Stimulated activated CD4-positive, alpha-beta T cell treated with anti-CD3 and anti-CD28 coated beads, TNF-alpha, amount 100 ng/mL, for 24 hours (primary cell): ENCODE measurements at places on chromosomes 1 and 21.

DNA sequence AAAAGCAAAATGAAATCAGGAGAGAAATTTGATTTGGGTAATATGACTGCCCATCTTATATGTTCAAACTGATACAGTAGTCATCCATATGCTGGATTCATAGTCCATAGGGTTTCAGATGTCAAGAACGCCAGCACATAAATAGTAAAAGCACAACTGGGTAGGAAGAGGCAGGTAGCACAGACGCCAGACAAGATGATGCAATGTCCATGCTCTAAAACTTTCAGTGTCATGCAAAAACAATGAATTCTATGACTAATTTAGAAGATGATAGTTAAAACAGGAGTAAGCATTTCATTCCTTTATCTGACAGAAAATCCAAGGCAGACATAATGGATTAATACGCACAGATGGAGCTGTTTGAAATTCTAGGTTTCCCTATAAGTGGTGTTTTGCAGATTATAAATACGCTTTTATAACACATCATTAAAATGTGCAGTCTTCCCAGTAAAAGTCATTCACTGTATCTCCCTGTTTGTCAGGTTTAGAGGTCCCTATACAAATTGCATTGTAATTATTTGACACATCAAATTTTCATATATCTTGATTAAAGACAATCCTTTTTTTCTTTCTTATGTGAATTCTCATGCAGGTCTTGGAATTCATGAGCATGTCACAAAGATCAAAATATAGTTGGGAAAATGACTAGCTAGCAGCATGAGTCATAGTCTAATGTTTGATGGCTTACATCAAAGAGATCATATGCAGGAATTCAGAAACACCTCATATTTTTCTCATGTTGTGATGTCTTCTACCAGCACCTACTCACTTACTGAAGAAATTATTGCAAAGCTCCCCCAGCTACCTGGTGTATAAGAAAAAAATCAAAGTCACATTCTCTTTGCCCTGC, 139.9 kb downstream of the DSCAM start:
- no peak for DNase-seq

DNA sequence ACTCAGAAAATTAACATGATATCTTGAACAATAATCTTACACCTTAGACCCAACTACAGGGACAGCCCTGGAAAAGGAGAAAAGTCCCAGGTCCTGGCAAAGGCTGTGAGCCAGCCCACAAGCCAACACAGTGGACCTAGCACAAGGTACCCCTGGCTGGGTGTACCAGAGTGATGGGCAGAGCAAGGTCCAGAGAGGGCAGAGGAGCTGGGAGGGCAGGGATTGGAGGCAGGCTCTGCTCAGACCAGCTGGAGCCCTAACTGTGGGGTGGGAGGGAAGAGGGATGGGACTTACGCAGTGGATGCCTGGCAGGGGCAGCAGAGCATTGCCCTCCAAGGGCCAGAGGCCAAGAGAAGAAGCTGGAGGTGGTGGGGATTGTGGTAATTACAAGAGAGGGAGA, 101.6 kb downstream of the KCND3 start:
- no peak for DNase-seq

DNA sequence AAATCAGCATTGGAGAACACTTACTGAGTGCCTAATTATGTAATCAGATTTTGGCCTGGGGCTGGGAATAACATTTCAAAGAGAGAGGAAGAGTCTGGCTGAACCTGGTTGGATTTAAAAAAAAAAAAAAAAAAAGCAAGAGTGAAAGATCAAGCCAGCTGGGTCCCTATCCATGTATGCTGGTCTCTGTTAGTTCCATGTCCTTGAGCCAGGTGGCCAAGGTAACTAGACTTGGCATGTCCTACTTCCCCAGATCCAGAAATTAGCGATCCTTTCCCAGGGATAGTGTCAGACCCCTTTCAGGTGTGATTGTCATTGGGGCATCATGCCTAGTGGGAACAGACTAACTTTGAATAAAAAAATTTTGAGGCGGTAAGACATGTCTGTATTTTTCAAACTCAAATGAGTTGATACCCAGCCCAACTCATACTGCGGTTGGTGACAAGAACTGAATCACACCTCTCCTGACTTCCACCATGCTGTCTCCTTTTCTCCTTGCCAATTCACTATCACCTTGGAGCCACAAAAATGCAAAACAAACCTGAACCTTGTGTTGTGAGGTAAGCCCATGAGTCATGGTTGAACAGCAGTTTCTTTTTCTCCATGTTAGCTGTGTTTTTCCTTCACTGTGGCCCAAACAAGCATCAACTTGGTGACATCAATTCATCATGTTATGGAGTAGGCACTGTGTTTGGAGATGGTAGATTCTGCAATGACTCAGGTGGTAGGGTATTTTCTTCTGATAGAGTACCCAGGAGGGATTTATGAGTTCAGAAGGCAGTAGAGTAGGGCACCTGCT, 24.5 kb upstream of the PPP2R5A start:
- DNase-seq, result no peak

DNA sequence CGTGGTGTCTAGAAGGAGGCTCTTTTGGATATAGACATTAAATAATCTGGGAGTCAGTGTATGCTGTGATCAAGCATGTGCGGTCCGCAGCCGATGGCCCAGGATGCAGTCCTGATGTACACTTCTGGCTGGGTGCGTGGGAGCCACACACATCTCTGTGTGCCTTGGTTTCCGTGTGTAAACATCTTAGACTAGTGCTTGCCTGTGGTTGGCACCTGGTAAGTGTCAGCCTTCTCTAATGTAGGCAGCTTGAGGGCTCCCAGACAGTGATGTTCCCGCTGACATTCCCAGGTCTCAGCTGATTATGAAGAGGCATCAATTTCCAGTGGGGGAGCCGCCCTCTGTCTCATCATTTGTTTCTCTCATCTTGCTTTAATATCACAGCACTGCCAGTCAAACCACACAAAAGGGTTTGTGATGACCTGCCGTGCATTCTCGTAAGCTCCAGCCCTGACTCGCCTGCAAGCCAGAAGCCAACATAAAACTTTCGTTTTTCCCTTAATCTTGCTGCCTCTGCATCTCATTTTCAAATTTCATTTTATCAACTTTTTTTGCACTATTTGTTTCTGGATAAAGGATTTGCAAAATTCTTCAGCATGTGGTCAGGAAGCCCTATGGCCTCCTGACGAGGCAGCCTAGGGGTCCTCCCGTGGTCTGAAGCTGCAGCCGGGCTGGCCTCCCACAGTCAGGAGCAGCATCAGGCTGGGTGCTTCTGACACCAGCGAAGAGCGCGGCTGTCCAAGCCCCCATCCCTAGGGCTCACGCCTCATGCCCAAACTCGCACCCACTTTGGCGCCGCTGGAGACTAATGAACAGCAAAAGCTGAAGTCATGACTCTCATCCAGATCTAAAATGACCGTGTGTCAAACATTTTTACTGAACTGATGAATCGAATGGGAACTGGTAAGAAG, 28.1 kb downstream of the PDE9A start:
- no peak for DNase-seq

DNA sequence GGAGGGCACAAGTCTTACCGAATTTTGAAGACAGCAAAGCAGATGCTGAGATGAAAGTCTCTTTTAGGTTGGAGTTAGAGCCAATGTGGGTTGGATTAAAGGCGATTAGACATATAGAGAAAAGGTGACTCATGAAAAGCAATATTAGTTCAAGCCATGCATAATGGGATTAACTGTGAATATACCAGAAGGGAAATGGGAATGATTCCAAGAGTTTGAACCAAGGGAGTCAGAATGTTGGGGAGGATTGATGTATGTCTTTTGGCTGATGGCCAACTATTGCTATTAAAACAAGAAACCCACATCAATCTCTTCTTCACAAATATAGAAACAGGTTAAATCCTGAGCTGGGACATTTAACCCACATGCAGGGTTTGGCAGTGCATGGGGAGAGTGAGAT, 1.2 kb downstream of the HMGCS2 start:
- DNase-seq, result no peak

- no peak for DNase-seq
Measured at GRCh38 chr1:6998267-6998666, 213.0 kb downstream of the CAMTA1 start.

GRCh38 chr1:165539306-165539705, 4.5 kb upstream of the LRRC52 start:
- no peak for DNase-seq

- no peak for DNase-seq
Measured at GRCh38 chr1:208997726-208998312, 585.7 kb upstream of the CAMK1G start.
